Common myeloid progenitor, CD34-positive (primary cell): ENCODE measurements at places on chromosomes 11 and 22.

GRCh38 chr11:75714211-75714610 lies 3.4 kb upstream of the MOGAT2 start:
- DNase-seq: peak; percentile 55

GRCh38 chr22:38886333-38886732 lies 14.3 kb upstream of the CBX6 start:
- DNase-seq: no peak

DNA sequence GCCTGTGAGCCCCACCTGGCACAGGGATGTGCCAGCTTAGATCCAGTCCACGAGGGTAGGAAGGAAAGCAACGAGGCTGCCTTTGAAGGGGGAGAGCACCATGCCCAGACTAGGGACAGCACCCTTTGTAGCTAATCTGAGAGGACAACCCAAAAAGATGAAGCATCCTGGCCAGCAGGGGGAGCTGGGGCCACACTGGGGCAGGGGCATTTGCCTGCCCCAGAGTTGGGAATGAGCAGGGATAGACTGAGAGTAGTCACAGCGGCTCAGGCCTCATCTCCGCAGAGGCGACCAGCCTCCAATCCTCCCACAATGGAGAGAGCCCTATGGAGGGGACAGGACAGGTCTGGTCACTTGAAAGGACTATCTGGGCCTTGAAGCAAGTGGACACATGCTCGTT lies 16.4 kb downstream of the LMO1 start:
- DNase-seq: peak; percentile 47

DNA sequence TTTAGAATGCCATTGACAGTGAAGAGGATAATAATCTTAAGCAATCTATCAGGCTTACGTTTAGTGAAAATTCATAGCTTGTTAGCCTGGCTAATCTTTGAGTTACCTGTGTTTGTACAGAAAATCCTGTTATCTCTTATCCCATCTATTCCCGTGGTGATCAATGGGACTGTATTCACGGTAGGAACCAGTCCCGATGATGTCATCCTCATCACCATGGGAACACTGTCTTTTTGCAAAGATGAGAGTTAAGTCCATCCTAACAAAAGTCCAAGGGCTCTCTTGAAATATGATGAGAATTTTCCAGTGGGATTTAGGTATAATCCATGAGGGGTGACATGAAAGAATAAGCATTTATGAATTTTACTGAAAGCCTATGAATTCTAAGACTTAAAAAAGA lies 762.2 kb downstream of the ETS1 start:
- no peak for DNase-seq

DNA sequence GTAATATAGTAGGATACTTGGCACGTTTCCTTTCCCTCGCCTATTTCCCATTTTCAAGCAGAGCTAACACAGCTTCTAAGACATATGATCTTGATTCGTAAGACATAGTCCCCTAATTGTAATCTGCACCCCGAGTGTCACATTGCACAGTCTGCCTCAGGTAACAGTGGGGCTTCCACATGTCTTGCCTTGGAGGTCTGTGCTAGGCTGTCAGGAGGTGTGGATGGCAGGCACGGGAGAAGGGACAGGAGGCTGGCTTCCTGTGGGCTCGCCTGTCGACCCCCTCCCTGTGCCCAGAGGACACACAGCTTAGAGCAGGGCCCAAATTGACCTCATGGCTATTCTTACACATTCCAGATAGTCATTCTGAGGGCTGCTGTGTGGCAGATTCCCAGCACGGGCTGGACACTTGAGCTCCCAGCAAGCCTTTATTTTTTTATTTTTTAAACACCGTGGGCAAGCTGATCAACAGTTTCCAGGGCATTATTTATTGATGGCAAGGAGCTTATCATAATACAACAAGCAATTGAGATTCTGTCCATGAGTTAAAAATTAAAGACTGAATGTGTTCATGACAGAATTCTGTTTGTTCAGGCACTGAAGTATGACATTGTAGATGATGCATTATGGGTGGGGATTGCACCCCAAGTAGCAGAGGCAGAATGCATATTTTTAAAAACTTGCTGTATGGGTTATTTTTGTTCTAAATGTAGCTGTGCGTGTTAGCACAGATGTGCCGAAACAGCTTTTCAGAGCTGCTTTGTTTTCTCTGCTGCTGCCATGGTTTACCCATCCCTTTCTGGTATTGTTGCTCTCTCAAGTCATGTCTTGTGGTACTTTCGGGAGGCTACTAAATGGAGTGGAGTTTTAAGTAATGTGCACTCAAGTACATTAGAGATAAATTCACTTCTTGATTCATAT lies 113.0 kb downstream of the ATXN10 start:
- DNase-seq: no peak

DNA sequence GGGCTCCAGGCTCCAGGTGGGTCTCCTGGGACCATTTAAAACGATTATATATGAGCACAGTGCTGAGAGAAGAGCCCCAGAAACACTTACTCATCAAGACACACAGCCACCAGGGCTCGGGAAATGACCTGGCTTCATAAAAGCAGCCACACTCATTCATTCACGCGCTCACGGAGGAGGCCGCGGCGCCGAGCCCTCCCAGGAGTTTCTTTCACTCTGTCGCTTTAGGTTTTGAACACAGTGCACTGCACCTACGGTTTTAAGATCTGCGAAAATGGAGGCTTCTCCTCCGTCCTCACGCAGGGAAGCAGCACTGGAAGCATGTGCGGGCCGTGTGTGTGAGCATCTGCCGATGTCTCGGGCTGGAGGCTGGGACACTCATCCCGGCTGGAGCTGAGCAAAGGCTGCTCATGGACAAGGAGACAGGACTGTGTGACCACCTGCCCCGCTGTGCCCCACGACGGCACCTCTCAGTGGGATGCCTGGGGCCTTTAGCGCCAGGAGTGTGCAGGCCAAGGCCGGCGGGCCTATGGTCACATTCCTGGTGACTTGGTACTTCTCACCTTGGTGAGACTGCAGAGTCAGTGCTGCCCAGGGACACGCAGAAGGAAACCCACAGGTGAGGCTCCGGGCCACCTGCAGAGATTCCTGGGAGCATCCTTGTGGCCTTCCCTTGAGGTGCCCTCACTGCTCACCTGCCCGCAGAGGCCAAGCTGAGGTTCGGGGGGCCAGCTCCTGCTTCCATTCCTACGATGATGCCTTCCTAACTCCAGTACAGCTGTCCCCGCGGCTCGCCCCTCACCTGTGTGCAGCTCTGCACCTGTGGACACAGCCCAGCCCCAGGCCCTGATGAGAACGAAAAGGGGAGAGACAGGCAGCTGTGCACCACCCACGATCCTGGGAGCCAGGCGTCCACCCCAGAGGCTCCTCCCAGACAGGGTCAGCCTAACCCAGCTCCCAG lies 872.0 kb downstream of the BRD1 start:
- DNase-seq: no peak

DNA sequence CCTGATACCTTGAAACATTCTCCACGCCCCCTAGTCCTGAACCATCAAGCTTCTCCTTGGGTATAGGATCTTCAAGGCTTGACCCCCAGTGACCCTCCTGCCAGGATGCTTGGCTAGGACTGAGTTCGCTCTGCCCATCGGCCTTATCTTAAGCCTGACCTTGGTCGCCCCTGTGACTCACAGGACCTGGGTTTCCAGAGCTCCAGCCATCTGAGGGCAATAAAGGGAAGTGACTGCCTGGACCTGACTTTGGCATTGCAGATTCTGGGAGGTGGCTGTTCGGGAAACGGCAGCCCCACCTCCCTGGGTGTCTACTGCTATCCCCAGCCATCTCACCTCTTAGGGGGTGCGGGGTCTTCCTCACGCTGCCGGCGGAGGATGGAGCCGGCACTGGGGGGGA lies 15.4 kb downstream of the CARD10 start:
- peak; percentile 11 for DNase-seq

DNA sequence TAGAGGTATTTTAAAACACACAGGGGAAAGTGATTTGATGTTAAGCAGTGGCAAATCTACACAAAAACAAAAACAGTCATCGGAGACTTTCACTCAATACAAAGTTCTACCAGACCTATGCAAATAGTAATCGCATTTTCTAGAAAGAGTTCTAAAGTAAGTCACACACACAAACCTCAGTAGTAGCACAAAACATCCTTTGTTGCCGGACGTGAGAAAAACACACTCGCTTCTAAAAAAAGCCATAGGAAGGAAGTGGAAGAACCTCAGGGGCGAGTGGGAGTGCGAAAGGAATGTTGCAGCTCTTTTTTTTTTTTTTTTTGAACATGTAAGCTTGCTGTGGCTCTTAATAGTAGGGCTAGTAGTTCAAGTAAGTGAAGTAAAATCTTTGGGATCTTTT lies 88.9 kb downstream of the MAML2 start:
- no peak for DNase-seq

- DNase-seq: no peak
Measured at GRCh38 chr11:75072582-75072981, 24.1 kb downstream of the OR2AT4 start.

GRCh38 chr11:122804796-122805195 lies 33.5 kb upstream of the CRTAM start:
- DNase-seq: no peak

- no peak for DNase-seq
Measured at GRCh38 chr11:67468456-67468758, 644 bp downstream of the TMEM134 start.

GRCh38 chr11:85867751-85868150 lies 12.6 kb downstream of the CCDC83 start:
- DNase-seq: no peak
